ENCODE measurements at places on chromosomes 3 and 15. TPM values are rescaled to one million over a fixed set of nuclear protein-coding genes. Genes with fewer than 3 reads are reported as not detected.

The GOLGA8M gene
- 0.43 TPM for total RNA-seq

The GRK7 gene
- not detected for total RNA-seq

The KLHL6 gene
- not detected for total RNA-seq

The ARGFX gene
- not detected for total RNA-seq

The SPATA16 gene
- total RNA-seq = not detected

The SCN11A gene
- 1.4 TPM for total RNA-seq

The ITIH1 gene
- total RNA-seq = 8.0 TPM

The PLSCR2 gene
- total RNA-seq = not detected

The TUSC7 gene
- total RNA-seq = not detected

The ONECUT1 gene
- total RNA-seq = 11.1 TPM

The ATP1B3 gene
- total RNA-seq = 127 TPM

The RTP1 gene
- total RNA-seq = not detected

DNA sequence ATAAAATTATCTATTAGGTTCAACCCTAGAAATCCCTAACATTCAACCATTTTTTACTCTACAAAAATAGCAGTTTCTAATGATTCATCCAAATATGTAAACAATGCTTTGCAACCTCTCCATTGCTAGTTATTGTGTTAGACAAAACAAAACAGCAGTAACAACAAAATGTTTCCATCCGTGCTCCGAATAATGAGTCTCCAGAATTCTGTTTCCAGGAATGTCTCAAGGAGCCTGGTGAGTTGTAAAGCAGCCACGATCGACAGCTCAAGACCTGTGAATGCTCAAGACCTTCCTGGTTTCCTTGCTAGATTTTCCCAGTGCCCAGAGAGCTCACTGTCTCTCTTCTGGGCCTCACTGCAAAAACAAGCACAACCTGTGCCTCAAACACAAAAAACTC is 49.9 kb downstream of the CHRD start:
- no peak for DNase-seq

DNA sequence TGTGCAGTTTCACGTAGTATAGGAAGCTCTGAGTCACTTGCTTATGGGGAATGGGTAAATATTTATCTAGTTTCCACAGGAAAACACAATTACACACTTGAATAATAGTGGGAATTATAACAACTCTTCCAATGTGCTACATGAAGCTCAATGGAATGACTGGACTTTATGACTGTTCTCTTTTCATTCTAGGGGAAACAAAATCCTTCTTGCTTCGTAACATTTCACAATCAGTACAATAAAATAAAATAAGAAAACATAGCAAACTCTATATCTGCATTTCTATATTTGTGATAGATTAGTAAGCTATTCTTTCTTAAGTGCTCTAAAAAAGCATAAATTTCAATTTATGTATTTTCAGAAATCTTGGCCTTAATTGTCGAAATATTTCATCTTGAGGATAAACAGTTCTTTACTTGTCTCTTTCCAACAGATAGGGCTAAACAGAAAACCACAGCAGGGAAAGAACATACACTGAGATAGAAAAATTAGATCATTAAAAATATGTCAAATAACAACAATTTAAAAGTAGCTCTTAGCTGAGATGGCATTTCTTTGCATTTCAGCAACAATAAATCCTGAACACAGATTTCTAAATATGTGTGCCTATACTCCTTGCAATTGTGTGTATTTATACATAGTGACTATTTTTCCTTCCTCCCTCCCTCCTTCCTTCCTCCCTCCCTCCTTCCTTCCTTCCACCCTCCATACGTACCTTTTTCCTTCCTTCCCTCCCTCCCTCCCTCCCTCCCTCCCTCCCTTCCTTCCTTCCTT is 395.5 kb upstream of the KCNMB2 start:
- no peak for DNase-seq

DNA sequence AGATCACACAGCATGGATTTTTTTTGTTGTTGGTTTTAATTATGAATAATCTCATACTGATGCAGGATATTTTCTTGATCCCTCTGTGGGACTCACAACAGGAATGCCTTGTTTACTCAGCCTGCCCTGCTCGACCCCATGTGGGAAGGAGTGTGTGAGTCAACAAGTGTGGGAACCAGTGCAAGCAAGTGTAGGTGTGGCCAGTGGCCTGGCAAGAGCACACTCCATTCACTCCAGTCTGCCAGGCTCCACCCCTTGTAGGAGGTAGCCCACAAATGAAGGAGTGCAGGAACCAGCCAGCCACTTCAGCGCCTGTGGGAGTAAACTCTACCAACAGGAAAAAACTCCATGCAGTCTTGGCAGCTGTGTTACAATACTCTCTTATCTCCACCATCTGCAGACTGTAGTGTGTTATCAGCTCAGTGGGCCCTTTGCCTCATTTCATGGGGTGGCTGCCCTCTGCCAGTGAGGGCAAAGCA is 393.6 kb downstream of the OTOL1 start:
- DNase-seq = no peak

DNA sequence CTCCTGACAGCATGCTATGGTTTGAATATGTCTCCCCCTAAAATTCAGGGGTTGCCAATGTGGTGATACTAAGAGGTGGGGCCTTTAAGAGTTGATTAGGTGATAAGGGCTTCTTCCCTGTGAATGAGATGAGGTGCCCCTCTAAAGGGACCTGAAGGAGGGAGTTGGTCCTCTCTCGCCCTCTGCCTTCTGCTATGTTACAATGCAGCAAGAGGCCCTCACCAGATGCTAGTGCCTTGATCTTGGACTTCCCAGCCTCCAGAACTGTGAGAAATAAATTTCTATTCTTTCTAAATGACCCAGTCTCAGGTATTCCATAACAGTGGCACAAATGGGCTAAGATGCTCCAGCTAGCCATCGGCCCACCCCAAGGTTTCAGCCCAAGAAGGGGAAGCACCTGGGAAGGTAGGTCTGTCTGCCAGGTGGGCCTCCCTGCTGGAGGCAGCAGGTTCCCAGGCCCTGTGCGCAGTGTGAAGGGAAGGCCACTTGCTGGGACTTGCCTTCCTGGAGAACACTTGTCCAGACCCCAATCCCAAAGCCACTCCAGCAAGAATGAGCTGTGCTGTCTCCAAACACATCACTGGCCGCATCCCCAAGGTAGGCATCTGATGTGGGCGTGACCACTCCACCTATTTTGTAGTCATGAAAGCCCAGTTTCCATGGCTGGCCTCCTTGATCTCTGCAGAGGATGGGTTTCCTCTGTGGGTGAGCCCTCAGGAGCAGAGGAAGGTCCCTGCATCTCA is 9.0 kb downstream of the TGM4 start:
- no peak for DNase-seq

GRCh38 chr15:48447657-48448056 is 116.4 kb downstream of the DUT start:
- no peak for DNase-seq

- no peak for DNase-seq
Observed at GRCh38 chr15:36807134-36807764, 227.8 kb downstream of the CDIN1 start.

GRCh38 chr3:130537673-130538304 is 20.8 kb downstream of the COL6A6 start:
- no peak for DNase-seq

- no peak for DNase-seq
Observed at GRCh38 chr3:162610261-162610660, 1113.7 kb downstream of the OTOL1 start.

- DNase-seq = no peak
Observed at GRCh38 chr3:108292905-108293328, 3.4 kb upstream of the HHLA2 start.

DNA sequence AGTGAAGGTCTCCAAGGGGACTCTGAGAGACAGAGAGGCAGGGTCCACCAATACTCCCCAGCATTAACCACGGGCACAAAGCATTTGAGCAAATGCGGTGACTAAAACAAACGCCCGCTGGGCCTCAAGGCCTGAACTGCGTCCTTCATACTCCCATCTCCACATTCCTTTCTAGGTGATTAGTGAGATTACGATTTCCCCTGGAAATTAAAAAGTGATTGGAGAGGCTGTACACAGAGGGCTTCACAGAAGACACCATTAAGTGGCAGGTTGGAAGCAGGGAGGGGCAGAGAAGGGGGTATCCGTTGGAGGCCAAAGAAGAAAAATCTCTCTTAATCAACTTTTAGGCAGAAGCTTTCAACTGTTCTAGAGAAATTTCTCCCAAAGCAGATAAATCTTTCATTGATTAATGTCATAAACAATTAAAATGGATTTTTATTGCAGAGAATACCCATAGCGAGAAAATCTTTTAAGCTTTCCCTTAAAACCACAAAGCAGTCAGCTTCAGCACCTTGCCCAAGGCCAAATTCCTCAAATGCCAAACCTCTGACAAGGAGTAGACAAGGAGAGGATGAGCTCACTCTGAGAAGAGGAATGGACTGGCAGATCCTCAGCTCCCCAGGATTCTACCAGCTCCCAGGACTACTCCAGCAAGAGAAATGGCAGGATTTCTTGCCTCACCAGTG is 38.2 kb downstream of the MB21D2 start:
- DNase-seq = no peak

- DNase-seq = no peak
Observed at GRCh38 chr3:182484682-182485081, 308.6 kb upstream of the ATP11B start.

- no peak for DNase-seq
Observed at GRCh38 chr15:99452728-99453636, 112.8 kb upstream of the MEF2A start.

- no peak for DNase-seq
Observed at GRCh38 chr15:52144656-52145178, 32.1 kb upstream of the BCL2L10 start.
